ENCODE measurements at places on chromosomes 5 and 9. TPM values are rescaled to one million over a fixed set of nuclear protein-coding genes. Genes with fewer than 3 reads are reported as not detected.

- H3K27me3 ChIP-seq, result no peaks in the 10 kb centered on the region
- no peaks in the 10 kb centered on the region for H3K36me3 ChIP-seq
- no peak for DNase-seq
- H3K27ac ChIP-seq, result no peak overlapping the region
Observed at GRCh38 chr5:104909803-104910202, 1347.2 kb upstream of the NUDT12 start.

DNA sequence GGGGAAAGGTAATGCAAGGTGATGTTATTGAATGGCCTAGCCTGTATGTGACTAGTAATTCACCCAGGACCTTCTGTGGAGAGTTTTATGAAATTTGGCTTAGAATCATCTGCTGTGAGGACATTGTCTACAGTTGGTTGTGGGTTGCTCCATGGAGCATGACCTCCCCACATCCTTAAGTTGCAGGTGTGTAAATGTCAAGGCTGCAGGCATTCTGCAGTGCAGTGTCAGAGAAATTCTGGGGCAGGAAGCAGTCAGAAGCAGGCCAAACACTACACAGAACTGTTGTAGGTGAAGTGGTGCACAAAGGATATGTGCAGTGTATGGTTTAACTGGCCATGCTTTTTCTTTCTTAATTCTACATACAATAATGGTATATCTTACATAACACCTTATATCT is 588.3 kb downstream of the EBF1 start:
- DNase-seq, result no peak
- H3K4me3 ChIP-seq, result no peak overlapping the region
- no peaks in the 10 kb centered on the region for H3K36me3 ChIP-seq
- no peak overlapping the region for H3K27ac ChIP-seq
- H3K4me1 ChIP-seq, result no peaks in the 10 kb centered on the region

- no peaks in the 10 kb centered on the region for H3K4me1 ChIP-seq
- no peaks in the 10 kb centered on the region for H3K36me3 ChIP-seq
- DNase-seq, result no peak
- no peak overlapping the region for H3K4me3 ChIP-seq
- no peak overlapping the region for H3K27ac ChIP-seq
- no peaks in the 10 kb centered on the region for H3K27me3 ChIP-seq
Observed at GRCh38 chr9:76534026-76534425, 75.0 kb downstream of the GCNT1 start.

GRCh38 chr5:53416144-53416738 is 64.2 kb upstream of the FST start:
- no peaks in the 10 kb centered on the region for H3K27me3 ChIP-seq
- DNase-seq, result no peak
- no peak overlapping the region for H3K27ac ChIP-seq
- no peak overlapping the region for H3K4me3 ChIP-seq
- H3K36me3 ChIP-seq, result no peaks in the 10 kb centered on the region

GRCh38 chr5:10932426-10932825 is 171.4 kb upstream of the DAP start:
- no peak overlapping the region for H3K27ac ChIP-seq
- no peaks in the 10 kb centered on the region for H3K36me3 ChIP-seq
- H3K4me1 ChIP-seq, result no peaks in the 10 kb centered on the region
- H3K4me3 ChIP-seq, result no peak overlapping the region

GRCh38 chr9:126877418-126877817 is 17.0 kb downstream of the ZBTB34 start:
- H3K27ac ChIP-seq, result no peak overlapping the region
- H3K4me1 ChIP-seq, result no peaks in the 10 kb centered on the region
- no peak overlapping the region for H3K4me3 ChIP-seq
- DNase-seq, result no peak
- peaks cover 24% of the 10 kb centered on the region for H3K36me3 ChIP-seq
- H3K27me3 ChIP-seq, result no peaks in the 10 kb centered on the region

DNA sequence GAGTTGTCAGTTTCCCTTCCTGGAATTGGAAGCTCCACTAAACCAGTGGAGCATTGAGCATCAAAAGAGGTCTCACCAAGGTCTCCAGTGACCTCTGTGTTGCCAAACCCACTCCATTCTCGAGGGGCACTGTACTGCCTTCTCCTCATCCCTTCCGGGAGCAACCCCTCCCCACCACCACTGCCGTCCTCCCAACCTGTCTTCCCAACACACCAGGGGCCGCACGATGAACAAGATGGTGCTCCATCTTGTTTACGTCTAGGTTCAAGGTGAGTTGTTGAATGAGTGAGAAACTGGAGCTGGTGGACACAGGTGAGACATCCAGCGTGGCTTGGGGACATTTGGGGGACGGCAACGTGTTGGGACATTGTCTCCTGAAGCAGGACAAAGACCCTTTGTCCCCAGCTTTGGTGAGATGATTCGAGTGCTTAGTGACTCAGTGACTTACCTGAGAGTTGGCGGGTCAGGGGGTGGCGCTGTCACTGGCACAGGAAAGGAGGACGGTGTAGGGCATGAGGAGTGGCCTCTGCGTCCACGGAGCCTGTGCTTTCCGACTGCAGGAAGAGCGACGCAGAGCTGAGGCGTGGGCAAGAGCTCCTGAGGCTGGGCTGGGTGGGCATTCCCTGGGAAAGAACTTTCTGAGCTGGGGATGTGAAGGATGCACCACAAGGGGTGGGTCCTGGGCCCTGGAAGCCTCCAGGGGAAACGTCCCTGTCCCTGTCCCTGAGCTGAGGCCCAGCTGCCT is 44.8 kb upstream of the RNU6ATAC start:
- H3K4me3 ChIP-seq, result no peak overlapping the region
- H3K27ac ChIP-seq, result no peak overlapping the region
- no peaks in the 10 kb centered on the region for H3K36me3 ChIP-seq
- DNase-seq, result no peak
- H3K27me3 ChIP-seq, result no peaks in the 10 kb centered on the region

DNA sequence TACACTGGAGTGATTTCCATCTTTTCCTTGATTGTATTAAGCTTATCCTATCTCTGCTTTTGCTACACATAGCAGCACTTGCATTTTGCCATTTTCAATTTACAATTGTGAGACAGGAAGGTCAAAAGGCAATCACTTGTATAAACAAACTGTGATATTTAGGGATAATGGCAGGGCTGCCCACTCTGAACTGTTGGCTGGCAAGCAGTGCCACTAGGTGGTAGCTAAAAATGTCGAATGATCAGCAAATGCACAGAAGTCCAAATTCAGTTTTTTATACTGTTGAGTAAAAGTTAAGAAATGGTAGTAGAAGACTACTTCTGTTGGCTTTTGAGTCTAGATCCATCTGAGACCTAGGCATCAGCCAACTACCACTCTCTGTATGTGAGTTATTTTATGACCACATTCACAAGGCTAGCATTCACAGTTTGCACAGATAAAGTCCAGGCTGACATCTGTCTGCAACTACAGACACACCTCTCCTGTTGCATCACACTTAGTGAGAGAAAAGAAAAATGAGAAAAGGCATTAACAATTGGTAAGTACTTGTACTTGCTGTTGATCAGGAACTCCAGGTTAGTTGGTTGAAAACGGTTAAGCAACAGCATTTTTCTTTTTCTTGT is 108.8 kb upstream of the ASTN2 start:
- no peak overlapping the region for H3K4me3 ChIP-seq
- no peaks in the 10 kb centered on the region for H3K4me1 ChIP-seq
- H3K36me3 ChIP-seq, result no peaks in the 10 kb centered on the region
- DNase-seq, result no peak

DNA sequence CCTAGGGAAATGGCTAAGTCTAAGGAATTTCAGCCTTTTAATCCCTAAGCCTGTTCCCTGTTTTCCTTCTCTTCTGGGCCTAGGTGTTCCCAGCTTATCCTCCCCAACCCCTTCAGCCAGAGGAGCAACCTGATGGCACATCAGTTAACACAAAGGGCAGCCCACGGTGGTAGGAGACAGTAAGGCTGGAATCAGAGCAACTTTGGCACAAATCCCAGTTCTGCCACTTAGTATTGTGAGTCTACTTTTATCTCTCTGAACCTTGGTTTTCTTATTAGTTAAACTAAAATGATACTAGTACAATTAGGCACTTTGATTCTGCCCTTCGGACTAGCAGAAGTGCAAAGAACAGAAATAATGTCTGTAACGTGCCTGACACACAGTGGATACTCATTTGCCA is 246.8 kb downstream of the SAXO1 start:
- no peak overlapping the region for H3K4me3 ChIP-seq
- no peak overlapping the region for H3K27ac ChIP-seq

DNA sequence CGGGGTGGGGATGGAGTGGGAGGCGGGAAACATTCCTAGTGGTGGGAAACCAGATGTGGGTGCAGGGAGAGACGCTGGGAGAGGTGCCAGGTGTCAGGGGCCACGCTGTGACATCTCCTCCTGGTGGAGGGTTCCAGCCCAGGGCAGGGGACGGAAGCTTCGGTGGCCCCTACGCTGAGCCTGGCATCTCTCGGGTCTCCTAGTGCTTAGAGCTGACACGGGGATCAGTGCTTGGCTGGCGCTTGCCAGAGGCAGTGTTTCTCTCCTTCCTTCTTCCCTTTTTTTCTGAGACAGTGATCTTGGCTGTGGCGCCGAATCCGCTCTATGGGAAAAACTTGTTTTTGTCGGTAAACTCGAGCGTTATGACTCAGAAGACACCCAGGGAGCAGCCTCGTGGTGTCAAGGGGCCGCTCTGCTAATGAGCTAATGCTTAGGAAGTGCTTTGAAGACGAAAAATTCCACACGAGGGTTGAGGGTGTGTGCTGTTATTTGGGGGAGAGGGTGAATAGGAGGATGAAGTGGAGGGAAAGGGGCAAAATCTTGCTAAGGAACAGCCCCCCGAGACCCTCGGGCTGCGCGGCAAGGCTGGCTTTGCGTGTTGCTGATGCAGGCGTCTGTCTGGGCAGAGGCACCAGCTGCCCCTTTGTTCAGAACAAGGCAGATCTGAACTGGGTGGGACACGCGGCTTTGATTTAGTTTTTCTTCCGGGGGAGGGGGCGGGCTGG is 20.4 kb upstream of the IER5L start:
- no peak overlapping the region for H3K4me3 ChIP-seq
- H3K36me3 ChIP-seq, result no peaks in the 10 kb centered on the region
- H3K4me1 ChIP-seq, result peaks cover 4% of the 10 kb centered on the region
- H3K27ac ChIP-seq, result no peak overlapping the region
- DNase-seq, result no peak

DNA sequence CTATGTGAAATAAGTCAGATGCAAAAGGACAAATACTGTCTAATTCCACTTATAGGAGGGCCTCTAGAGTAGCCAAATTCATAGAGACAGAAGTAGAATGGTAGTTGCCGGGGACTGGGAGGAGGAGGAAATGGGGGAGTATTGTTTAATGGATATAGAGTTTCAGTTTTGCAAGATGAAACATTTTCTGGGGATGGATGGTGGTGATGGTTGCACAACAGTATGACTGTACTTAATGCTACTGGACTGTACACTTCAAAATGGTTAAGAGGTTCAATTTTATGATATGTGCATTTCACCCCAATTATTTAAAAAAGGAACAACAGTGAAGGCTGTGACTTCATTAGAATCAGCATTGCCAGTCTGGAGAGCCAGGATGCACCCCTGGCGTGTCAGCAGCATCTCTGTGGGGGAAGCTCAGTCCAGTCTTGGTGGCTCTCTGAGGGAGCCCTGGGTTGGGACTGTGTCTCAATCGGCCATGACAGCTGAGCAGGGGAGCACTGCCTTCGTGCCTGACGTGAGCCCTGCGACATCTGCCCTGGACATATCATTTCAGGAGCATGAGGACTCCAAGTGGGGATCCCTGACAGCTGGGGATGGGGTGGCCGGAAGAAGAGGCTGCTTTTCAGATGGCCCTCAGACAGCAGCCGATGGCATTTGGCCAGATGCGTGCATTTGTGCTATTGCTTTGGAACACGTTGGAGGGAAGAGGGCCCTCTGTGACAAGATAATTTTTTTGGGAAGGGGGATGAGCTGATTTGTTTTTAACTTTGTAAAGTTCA is 130.8 kb upstream of the STC2 start:
- no peak overlapping the region for H3K27ac ChIP-seq
- H3K27me3 ChIP-seq, result no peaks in the 10 kb centered on the region
- no peaks in the 10 kb centered on the region for H3K4me1 ChIP-seq
- no peaks in the 10 kb centered on the region for H3K36me3 ChIP-seq

DNA sequence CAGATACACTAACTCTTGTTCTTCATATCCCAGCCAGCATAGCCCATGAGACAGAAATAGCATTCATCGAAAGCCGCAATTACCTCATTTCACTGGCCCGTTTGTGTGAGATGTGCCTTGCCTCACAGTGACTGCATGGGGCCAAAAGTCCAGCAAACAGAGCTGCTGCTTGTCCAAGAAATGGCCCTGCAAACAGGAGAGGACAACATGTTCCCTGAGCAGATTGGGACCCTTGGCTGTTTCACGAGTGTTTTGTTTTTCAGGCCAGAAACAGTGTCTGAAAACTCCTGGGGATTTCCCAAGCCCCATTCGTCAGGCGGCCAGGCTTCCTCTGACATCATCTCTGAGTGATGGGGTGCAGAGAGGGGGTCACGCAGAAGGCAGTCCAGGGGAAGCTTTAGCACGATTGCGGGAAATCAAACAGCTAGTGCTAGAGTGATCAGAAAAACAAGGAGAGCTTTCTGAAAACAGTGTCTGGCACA is 503.6 kb upstream of the PAPPA start:
- no peak for DNase-seq
- no peak overlapping the region for H3K4me3 ChIP-seq
- no peak overlapping the region for H3K27ac ChIP-seq
- H3K4me1 ChIP-seq, result no peaks in the 10 kb centered on the region
- H3K36me3 ChIP-seq, result no peaks in the 10 kb centered on the region

GRCh38 chr5:102375272-102375671 is 79.2 kb upstream of the SLCO4C1 start:
- H3K36me3 ChIP-seq, result no peaks in the 10 kb centered on the region
- no peak overlapping the region for H3K4me3 ChIP-seq
- no peak for DNase-seq
- no peaks in the 10 kb centered on the region for H3K27me3 ChIP-seq

DNA sequence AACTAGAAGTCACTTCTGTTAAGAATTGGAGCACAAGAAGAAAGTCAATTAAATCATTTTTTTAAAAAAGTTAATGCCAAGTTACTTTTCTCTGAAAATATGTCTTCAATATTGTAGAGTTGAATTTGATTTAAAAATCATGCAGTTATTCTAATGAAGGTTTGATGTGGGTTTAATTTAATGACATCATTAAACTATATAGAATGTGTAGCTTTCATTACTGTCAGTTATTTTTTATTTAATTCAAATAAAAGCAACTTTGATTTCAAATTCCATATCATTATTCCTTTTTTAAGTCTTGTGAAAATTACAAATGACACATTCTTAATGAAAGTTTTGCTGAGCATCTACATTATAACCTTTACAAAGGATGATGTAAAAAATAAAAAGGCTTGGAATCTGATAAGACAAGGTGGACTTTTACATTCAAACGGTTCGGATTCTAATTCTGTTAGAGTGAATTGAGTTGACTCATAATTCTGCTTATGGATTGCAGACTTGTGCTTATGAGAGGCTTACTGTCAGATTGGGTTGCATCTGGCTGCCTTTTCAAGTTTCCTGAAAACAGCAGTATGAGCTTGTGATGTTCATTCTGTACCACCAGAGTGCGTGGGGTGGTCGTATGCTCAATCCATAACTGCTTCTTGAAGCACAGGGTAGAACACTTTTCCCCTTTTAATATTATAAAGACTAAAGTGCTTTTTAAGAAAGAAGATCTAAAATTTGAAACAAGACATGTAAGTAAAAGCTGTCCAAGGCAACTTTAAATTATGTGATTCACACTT is 253.0 kb upstream of the ARRDC3 start:
- DNase-seq, result no peak
- no peaks in the 10 kb centered on the region for H3K36me3 ChIP-seq
- no peaks in the 10 kb centered on the region for H3K27me3 ChIP-seq
- H3K27ac ChIP-seq, result no peak overlapping the region
- no peak overlapping the region for H3K4me3 ChIP-seq
- H3K4me1 ChIP-seq, result peaks cover 2% of the 10 kb centered on the region

GABRA6 gene
- total RNA-seq, result not detected

HAVCR2 gene
- total RNA-seq, result 0.11 TPM

ENTPD2 gene
- 3.2 TPM for total RNA-seq

All from H1 (cell line).